Activated naive CD4-positive, alpha-beta T cell treated with anti-CD3 and anti-CD28 coated beads for 36 hours (primary cell): ENCODE measurements at places on chromosomes 12 and 14. TPM values are rescaled to one million over a fixed set of nuclear protein-coding genes. Genes with fewer than 3 reads are reported as not detected.

The ITGB7 gene
- 32.3 TPM for total RNA-seq

The TPPP2 gene
- total RNA-seq, result not detected

The PROX2 gene
- 0.41 TPM for total RNA-seq

The ACVRL1 gene
- not detected for total RNA-seq

The SLC48A1 gene
- total RNA-seq, result 16.6 TPM

The NEDD1 gene
- 61.8 TPM for total RNA-seq

DNA sequence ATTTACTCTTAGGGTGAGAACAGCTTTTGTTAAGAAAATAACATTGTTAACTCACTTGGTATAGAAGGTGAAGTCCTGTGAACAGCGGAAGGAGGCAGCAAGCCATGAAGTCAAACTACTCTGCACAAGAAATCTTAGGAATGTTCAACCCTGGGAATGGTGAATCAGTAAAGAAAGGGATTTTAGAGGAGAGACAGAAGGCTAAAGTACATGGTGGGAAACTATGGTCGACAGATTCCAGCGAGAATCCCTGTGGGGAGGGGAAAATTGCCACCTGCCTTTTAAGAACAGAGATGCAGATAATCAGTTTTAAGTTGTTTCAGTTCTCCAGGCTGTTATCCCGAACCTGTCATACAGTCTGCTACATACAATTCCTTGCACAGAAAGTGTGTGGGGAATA is 63.2 kb upstream of the PTPRR start:
- no peak for DNase-seq
- H3K4me1 ChIP-seq, result no peaks in the 10 kb centered on the region
- no peak overlapping the region for H3K4me3 ChIP-seq
- no peaks in the 10 kb centered on the region for H3K27me3 ChIP-seq

GRCh38 chr12:50740307-50740706 is 23.6 kb upstream of the ATF1 start:
- H3K27ac ChIP-seq, result peak overlapping the region; percentile 74
- DNase-seq, result peak; percentile 31
- H3K27me3 ChIP-seq, result no peaks in the 10 kb centered on the region
- peaks cover 47% of the 10 kb centered on the region for H3K36me3 ChIP-seq

- no peak for DNase-seq
- no peaks in the 10 kb centered on the region for H3K27me3 ChIP-seq
Measured at GRCh38 chr12:108724890-108725151, 6.5 kb downstream of the CORO1C start.

DNA sequence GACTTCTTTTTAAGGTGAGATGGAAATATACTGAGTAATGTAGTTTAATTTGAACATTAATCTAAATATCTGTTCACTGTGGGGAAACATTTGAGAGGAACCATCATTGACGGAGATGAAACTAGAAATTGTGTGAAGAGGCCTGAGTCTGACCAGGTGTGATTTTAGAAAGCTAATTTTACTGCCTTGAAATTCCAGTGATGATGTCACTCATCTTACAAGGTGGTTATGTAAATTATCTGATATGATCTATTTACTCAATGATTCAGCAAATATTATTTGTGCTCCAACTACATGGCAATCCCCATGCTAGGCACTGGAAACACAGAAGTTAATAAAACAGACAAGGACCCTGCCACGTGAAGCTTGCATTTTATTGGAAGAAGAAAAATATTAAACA is 435.7 kb upstream of the DCN start:
- H3K27ac ChIP-seq, result no peak overlapping the region
- DNase-seq, result no peak
- H3K4me1 ChIP-seq, result peaks cover 5% of the 10 kb centered on the region

GRCh38 chr12:118175823-118176447 is 40.0 kb downstream of the PEBP1 start:
- H3K4me3 ChIP-seq, result no peak overlapping the region
- peaks cover 35% of the 10 kb centered on the region for H3K36me3 ChIP-seq
- H3K27me3 ChIP-seq, result no peaks in the 10 kb centered on the region

GRCh38 chr12:182381-182892 is 31.5 kb downstream of the SLC6A12 start:
- no peak overlapping the region for H3K4me3 ChIP-seq
- H3K27me3 ChIP-seq, result peaks cover 4% of the 10 kb centered on the region
- no peaks in the 10 kb centered on the region for H3K4me1 ChIP-seq
- H3K27ac ChIP-seq, result no peak overlapping the region
- no peaks in the 10 kb centered on the region for H3K36me3 ChIP-seq
- DNase-seq, result no peak

- DNase-seq, result no peak
- H3K4me1 ChIP-seq, result peaks cover 70% of the 10 kb centered on the region
- H3K4me3 ChIP-seq, result peak overlapping the region; percentile 76
- H3K27me3 ChIP-seq, result no peaks in the 10 kb centered on the region
Measured at GRCh38 chr14:68815298-68816182, 22.7 kb upstream of the ZFP36L1 start.

DNA sequence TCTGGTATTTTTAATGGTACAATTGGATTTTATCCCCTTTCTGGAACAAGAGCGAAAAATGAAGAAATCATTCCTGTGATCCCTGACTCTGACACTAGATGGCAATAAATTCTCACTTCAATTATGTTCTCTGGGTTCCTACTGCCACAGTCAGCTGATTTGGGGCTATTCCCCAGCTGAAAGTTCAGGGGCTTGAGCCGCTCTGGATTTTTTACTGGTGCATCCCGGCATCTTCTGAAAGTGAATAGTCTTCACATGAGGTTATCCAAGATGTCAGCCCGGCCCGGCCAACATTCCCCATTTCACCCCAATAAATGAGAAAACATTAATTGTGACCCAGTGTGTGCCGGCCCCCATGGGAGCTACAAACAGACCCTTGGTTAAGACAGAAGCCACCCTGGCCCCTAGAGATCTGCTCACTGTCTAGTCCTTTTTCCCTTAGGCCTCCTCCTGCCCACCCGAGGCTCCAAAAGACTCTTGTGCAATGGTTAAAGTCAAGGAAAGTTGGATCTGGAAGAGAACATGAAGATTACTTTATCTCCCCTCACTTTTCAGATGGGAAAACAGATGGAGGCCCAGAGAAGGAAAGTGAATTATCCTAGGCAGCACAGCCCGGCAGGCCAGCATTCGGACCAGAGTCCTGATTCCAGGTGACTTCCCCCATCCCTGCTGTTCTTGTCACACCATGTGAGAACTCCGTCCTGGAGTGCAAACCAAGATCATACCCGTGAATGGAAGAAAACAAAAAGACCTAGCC is 20.8 kb downstream of the CKAP4 start:
- peak overlapping the region; percentile 51 for H3K27ac ChIP-seq
- H3K4me1 ChIP-seq, result peaks cover 14% of the 10 kb centered on the region
- peak; percentile 22 for DNase-seq
- no peaks in the 10 kb centered on the region for H3K27me3 ChIP-seq
- no peaks in the 10 kb centered on the region for H3K36me3 ChIP-seq
- no peak overlapping the region for H3K4me3 ChIP-seq

DNA sequence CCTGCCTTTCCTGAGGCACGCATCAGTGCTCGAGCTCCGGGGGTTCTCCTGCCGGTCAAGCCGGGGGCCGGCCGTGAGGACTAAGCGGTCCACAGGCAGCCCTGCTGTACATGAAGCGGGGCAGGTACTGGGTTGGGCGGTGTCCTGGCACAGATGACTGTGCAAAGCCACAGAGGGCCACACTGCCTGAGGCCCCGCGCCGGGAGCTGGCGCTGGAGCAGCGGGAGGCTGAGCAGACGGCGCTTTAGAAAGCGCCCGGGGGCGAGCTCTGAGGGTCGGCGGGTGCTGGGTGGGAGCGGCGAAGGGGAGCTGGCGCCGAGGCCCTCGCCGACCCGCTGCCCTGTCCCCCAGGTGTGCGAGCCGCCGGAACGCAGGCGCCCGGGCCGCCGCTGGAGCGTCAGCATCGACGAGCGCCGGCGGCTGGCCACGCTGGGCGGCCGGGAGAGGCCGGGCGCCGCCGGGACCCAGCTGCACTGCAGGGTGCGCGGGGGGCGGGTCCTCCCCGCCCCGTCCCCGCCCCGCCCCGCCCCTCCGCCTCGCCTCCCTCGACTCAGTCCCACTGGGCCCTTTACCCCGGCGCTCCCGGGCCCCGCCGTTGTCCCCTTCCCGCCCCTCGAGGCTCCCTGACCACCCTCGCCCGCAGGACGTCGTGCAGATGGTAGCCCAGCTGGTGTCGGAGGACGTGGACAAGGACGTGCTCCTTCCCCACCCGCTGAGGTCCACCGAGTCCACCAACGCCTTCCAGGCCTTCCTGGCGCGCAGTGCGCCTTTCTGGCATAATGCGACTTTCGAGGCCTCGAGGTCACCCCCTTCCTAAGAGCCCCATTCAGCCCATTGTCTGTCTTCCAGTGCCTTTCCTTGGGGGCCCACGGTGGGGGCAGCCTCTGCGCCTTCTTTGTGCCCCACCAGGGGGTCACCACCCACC is 8.3 kb upstream of the MTA1 start:
- no peak for DNase-seq
- H3K4me1 ChIP-seq, result peaks cover 4% of the 10 kb centered on the region
- H3K27ac ChIP-seq, result no peak overlapping the region
- peak overlapping the region; percentile 32 for H3K4me3 ChIP-seq
- no peaks in the 10 kb centered on the region for H3K36me3 ChIP-seq
- peaks cover 12% of the 10 kb centered on the region for H3K27me3 ChIP-seq

DNA sequence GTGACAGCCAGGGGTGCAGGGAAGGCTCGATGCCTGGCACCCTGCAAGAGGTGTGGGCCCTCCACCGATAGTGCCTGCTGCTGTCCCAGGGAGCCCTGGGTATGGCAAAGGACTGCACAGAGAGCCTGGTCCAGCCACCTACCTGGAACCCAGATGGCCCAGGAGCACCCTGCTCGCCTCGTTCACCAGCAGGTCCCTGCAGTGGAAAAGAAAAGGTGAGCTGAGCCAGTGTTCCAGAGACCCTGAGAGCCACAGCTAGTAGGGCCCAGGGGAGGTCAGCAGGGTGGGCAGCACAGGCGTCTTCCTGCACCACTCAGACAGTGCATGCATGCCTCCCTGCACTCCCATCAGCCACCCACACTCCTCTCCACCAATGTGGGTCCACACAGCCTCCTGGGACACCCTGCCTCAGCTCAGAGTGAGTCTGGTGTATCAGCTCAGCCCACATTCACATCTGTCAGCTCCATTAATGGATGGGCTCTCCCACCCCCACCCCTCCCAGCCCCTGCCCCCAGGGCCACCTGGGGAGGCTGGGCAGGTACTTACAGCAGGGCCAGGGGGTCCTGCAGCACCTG is 20.2 kb downstream of the TMEM106C start:
- no peaks in the 10 kb centered on the region for H3K4me1 ChIP-seq
- no peak overlapping the region for H3K27ac ChIP-seq
- H3K4me3 ChIP-seq, result no peak overlapping the region
- H3K36me3 ChIP-seq, result no peaks in the 10 kb centered on the region
- DNase-seq, result no peak

DNA sequence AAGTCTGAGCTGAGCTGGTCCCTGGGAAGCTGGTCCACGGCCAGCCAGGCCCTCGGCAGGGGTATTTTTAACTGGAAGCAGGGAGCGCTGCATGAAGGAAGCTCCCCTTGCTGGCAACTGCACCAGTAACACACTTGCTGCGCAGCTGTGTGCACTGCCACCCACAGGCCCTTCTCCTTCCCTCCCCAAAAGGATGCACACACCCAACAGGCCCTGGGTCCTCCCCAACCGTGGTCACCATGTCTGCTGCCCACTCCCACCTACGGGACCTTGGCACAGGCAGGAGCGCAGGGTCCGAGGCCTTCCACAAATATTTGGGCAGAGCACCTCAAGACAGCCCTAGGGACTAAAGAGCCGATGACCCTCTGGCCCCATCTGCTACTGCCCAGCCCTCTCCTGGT is 157.0 kb upstream of the PRMT8 start:
- DNase-seq, result no peak
- no peaks in the 10 kb centered on the region for H3K36me3 ChIP-seq
- no peak overlapping the region for H3K27ac ChIP-seq
- H3K27me3 ChIP-seq, result peaks cover 4% of the 10 kb centered on the region

DNA sequence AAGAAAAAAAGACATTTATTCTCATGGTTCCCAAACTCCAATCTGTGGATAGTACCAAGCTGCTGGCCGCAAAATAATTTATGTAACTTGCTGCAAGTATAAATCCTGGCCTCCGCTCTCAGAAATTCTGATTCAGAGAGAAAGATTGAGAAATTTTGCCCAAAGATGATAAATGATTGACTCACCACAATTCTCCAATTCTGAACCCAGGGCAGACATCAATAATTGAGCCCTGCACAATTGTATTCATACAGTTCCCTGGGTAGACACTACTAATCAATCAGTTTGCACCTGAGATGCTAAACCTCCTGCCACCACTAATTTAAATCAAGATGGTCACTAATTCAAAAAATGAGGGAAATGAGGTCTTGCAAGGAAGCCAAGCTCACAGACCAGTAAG is 38.2 kb downstream of the TRPV4 start:
- DNase-seq, result no peak
- H3K27me3 ChIP-seq, result peaks cover 6% of the 10 kb centered on the region
- H3K4me3 ChIP-seq, result no peak overlapping the region
- H3K4me1 ChIP-seq, result no peaks in the 10 kb centered on the region

GRCh38 chr12:123232472-123232806 is 502 bp downstream of the MPHOSPH9 start:
- DNase-seq, result no peak
- H3K27me3 ChIP-seq, result no peaks in the 10 kb centered on the region
- H3K4me1 ChIP-seq, result peaks cover 58% of the 10 kb centered on the region
- peak overlapping the region; percentile 99 for H3K27ac ChIP-seq

- no peaks in the 10 kb centered on the region for H3K36me3 ChIP-seq
- no peak overlapping the region for H3K4me3 ChIP-seq
- H3K27ac ChIP-seq, result no peak overlapping the region
- H3K4me1 ChIP-seq, result peaks cover 8% of the 10 kb centered on the region
- peaks cover 12% of the 10 kb centered on the region for H3K27me3 ChIP-seq
- no peak for DNase-seq
Measured at GRCh38 chr14:99772371-99773283, 20.6 kb upstream of the EML1 start.
